ENCODE measurements at places on chromosomes 16 and 17.
A peak's percentile ranks its signal among the peaks of the same experiment; 100 is the strongest.

- DNase-seq, result no peak
Measured at GRCh38 chr17:81577278-81578000, 25.3 kb upstream of the FAAP100 start.

GRCh38 chr16:61831351-61831917 lies 204.8 kb downstream of the CDH8 start:
- no peak for DNase-seq

GRCh38 chr16:58266336-58266735 lies 28.5 kb downstream of the PRSS54 start:
- no peak for DNase-seq

- peak; percentile 57 for DNase-seq
Measured at GRCh38 chr17:30824002-30824355, 513 bp downstream of the CRLF3 start.

DNA sequence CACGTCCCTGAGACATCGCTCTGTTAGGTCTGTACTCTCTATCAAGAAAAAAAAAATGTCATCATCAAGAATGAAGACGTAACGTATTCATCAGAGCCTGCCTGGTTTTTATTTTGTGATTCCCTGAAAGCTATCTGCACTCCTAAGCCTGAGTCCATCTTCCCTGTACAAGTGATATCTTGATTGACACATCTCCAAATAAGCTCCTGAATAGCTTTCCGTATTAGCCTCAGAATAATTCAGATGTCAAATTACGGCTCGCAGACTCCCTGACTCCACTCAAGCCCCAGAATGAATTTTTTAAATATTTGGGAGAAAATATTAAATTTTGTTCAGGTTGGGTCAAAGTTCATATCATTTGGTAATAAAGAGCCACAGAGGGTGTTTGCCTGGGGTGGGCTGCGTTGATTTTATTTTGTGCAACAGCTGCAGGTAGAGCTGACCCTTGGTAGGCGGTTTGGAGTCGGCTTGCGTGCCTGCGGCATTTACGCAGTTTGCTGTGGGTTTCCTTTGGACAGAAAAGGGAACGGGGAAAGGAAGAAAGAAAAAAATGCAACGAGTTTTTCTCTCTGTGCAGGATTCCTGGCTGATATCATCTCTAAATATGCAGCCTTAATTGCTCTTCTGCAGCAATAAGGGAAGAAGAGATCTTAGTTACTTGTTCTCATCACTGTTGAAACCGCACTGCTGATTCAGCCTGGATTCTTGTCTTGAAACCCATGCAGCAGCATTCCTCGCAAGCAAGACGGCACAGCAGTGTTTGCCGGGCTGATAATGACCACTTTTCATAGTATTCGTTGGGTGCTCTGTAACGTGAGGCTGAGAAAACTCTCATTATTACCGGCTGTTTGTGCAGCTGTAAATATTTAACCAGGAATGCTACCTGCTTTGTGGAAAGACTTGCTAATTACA lies 114.7 kb downstream of the IRX3 start:
- no peak for DNase-seq

DNA sequence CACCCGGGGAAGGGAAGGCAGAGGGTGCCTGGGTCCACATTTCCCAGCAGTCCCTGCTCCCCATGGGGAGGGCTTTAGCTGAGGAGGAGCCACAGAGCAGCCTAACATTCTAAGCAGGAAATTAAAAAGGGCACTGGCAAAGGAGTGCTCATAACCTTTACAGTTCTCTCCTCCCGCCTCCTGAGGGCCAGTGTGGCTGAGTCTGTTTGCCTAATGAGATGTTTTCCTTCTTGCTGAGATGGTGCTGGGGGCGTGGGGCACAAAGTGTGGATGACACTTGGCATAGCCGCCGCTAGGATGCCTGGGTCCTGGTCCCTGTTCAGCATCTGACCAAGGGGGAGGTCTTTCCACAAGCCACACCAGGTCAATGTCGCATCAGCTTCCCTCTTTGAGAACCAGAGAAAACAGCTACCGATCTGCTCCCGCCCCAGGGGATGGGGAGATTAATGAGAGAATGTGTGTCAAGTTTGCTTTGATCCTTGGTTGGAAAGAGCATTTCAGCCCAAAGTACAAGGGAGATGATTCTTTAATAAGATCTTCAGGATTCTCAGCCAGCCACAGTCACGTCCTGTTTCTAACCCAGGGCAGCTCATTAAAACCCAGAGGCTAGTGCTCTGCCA lies 5.8 kb downstream of the KIF18B start:
- no peak for DNase-seq

GRCh38 chr16:86798247-86799041 lies 220.1 kb downstream of the FOXL1 start:
- no peak for DNase-seq

DNA sequence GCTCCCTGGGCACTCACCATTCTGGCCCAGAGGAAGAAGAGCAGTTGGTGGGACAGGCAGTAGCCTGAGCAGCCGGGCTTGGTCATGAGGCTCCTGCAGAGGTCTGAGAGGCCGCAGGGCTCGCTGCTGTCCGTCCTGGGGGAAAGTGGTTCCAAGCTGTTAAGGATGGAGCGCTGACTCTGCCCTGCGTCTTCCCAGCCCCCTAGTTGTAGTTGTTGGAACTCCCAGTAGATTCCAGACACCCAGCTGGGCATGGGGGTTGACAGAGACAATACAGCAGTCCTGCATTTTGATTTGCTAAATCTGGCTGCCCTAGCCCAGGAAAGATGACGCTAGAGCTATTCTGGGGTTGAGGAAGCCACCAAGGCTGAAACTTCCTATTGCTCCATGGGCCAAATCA lies 7.3 kb downstream of the C16orf89 start:
- no peak for DNase-seq

DNA sequence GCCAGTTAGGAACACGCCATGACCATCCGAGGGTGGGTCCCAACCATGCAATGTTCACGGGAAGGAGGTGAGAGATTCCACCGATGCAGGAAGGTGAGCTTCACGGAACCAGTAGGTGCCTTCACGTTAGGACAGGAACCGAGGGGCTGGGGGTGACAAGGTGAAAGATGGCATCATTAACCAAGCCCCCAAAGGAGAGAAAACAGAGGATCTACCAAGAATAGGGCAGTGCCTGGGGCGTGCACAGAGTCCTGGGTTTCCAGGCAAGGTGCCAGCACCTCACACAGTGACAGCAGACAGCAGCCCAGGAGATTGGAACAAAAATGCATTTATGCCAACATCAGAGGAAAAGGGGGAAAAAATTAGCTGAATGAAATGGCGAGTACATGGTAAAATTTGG lies 137.9 kb downstream of the GSG1L start:
- DNase-seq, result no peak

- no peak for DNase-seq
Measured at GRCh38 chr16:89051521-89052166, 42.0 kb upstream of the ACSF3 start.

DNA sequence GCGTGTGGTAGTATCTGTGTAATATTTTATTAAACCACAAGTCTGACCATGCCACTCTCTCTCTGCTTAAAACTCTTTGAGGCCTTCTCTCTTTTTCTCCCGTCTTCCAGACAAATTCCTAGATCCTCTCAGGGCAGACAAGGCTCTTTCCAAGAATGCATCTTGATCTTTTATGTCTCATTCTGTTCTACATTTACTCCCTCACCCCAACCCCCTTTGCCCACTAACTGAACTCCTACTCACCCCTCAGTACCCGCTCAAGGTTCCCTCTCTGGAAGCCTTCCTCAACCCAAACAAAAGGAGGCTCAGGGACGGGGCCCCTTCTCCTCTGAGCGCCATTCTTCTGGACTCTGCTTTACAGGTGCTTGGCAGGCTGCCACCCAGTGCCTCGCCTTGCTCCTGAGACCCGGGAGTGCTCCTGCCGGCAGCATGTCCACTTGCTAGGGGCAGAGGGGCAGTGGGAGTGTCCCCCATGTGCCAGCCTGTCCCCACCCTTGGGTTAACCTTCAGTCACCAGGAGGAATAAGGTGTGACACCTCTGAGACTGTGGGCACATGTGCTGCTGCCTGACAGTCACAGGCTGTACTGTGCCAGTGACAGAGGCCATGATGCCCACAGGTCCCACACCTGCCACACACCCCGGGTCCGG lies 9.2 kb downstream of the SLC13A2 start:
- DNase-seq, result no peak

DNA sequence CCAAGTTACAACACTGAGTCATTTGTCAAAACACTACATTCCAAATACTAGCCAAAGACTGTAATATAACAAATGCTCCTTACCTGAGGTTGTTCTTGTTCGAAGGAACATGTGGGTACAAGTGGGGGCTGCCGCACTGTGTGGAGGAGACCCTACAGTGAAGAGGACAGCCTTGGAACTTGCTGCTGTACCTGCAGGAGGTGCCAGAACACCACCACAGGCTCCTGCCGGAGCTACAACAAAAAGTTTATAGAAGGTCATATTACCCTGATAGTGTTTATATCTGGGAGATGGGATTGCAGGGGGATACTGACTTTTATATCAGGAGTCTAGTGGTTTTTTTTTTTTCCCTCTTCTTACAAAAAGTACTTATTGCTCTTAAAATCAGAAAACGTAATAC lies 37.8 kb upstream of the ALDH3A1 start:
- DNase-seq, result no peak

- no peak for DNase-seq
Measured at GRCh38 chr16:119295-119694, 19.2 kb downstream of the NPRL3 start.

DNA sequence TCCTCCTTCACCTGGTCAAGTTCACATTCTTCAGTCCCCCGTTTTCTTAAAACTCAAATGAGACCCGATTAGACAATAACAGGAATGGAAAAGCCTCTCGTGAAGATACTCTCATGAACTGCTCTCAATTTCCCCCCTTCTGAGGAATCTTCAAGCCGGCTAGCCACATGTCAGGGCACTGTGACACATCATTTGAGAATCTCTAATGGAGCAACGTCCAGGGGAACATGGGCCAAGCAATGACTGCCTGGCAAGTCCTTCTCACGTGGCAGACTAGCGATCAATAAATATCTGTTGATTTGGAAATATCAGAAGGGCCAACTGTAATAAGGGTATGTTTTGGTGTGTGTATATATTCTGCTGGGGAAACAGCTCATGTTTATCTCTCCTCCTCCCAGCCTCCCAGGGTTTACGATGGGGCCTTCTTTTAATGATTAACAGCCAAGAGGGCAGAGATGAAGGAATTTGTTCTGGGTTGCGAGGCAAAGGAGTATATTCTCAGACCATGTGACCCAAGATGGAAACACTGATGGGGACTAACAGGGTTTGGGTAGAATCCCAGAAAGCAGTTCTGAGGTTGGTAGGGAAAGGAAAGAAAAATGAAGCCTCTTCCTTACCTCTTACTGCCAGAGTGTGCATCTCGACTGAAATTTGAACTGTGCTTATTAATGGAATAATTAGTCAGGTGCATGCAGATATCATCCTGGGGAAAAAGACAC lies 21.4 kb downstream of the TTLL6 start:
- no peak for DNase-seq

DNA sequence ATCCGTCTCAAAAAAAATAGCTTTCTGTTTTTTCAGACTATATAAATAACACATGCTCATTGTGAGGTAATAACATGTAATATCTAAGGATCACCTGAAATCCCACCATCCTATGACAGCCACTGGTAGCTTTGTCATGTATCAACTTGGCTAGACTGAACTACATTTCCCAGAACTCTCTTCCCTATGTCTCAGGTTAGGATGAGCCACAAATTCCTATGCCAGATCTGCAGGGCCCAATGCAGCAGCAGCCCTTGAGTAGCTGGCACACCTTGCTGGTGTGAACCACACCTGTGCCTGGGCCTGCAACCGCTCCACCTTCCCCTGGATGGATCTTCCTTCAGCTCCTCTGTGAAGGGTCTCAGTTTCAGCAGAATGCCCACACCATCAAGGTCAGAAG lies 28.1 kb downstream of the OGFOD1 start:
- DNase-seq, result no peak

GRCh38 chr17:65856865-65857264 lies 295.4 kb upstream of the AXIN2 start:
- DNase-seq, result no peak

GRCh38 chr16:56438038-56438437 lies 12.7 kb upstream of the AMFR start:
- DNase-seq, result no peak

DNA sequence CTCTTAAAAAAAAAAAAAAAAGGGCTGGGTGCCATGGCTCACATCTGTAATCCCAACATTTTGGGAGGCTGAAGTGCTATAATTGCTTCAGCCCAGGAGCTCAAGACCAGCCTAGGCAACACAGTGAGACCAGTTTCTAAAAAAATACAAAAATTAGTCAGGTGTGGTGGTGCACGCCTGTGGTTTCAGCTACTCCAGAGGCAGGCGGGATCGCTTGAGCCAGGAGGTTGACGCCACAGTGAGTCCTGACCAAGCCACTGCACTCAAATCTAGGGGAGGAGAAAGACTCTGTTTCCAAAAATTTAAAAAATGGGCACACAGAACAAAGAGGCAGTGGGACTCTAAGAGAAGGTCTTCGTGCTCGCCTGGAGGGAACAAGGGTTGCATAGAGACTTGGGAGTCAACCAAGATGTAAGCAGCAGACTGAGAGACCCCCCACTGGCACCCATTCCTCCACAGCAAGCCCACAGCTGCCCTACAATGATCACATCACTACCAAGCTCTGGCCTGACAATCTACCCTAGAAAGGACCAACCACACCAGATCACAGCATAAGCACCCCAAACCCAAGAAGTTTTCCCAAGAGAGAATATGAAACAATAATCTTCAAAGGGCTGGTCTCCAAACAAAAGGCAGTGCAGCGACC lies 121.6 kb downstream of the ANKRD11 start:
- DNase-seq, result no peak

- DNase-seq, result no peak
Measured at GRCh38 chr17:1742371-1743087, at the start of gene SERPINF2. Gene SERPINF2 (plus strand): TSS chr17:1742871. CDS start chr17:1744996, 2,125 bp downstream.

DNA sequence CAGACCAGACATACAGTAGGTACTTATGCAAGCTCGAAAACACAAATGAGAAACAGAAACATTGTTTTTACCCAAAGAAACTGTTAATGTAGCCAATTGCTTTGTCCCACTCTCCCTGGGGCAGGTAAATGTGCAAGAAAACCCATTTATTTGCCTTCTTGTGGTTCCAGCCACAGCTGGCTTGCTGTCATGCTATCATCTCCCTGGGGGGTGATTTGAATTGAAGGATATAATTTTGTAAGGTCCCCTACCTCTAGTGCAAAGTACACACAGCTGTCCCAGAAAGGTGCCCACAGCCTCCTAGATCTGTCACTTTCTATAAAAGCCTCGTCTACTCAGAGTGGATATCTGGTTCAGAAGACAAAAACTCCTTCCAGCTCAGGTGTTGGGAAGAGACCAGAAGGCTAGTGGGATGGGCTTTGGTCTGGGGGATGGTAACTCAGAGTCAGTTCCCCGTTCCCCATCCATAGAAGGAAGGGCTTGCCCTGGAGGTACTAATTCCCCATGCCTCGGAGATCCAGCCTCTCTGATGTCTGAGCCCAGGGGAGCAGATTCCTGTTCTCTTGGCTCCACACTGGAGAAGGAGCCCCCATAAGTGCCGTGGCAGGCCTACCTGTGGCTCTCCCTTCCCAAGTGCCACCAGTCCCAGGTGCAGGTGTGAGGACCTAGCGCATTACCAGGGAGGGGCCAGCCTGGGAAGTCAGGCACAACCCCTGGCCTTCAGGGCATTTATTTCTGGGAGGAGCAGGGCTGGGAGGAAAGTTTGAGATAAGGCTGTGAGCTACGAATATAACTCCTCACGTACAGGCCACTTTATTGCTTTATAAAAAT lies 2.4 kb upstream of the PRR15L start:
- DNase-seq, result no peak

- no peak for DNase-seq
Measured at GRCh38 chr16:4828567-4829321, 18.3 kb downstream of the GLYR1 start.

- DNase-seq, result no peak
Measured at GRCh38 chr17:50685334-50685665, 22.4 kb downstream of the ANKRD40 start.

GRCh38 chr17:14297161-14297851 lies 3.6 kb upstream of the HS3ST3B1 start:
- peak; percentile 49 for DNase-seq

GRCh38 chr17:78981010-78981888 lies 1.5 kb upstream of the LGALS3BP start:
- DNase-seq, result no peak

Data from activated CD8-positive, alpha-beta T cell treated with anti-CD3 and anti-CD28 coated beads, Interleukin-2, amount 10 ng/mL, durations not matched to agents 7 days and 5 days (primary cell).